ENCODE measurements at places on chromosomes 1 and 21.

- H3K36me3 ChIP-seq, result no peaks in the 10 kb centered on the region
- H3K4me1 ChIP-seq, result no peaks in the 10 kb centered on the region
- H3K4me3 ChIP-seq, result no peak overlapping the region
- peaks cover 6% of the 10 kb centered on the region for H3K27me3 ChIP-seq
- no peak for DNase-seq
These were observed 47.1 kb upstream of the OLIG2 start for GRCh38 chr21:32978331-32979270.

- H3K4me3 ChIP-seq, result no peak within 1 kb of the TSS
- H3K4me1 ChIP-seq, result no peaks in the 10 kb centered on the region
- H3K27me3 ChIP-seq, result peaks cover 3% of the 10 kb centered on the region
- DNase-seq, result no peak
- H3K36me3 ChIP-seq, result no peaks in the 10 kb centered on the region
- H3K27ac ChIP-seq, result no peak within 1 kb of the TSS
These were observed at the start of gene ADGRL4 for GRCh38 chr1:79006564-79006963. Gene ADGRL4 (minus strand): TSS chr1:79006730. CDS start chr1:79006654, 76 bp downstream.

- no peak for DNase-seq
- H3K4me1 ChIP-seq, result no peaks in the 10 kb centered on the region
- H3K27me3 ChIP-seq, result no peaks in the 10 kb centered on the region
- no peak overlapping the region for H3K4me3 ChIP-seq
- H3K36me3 ChIP-seq, result no peaks in the 10 kb centered on the region
These were observed 354.6 kb upstream of the C1orf87 start for GRCh38 chr1:60428127-60428526.

GRCh38 chr1:170893655-170894297, 41.6 kb upstream of the MROH9 start:
- no peaks in the 10 kb centered on the region for H3K4me1 ChIP-seq
- DNase-seq, result no peak
- no peak overlapping the region for H3K4me3 ChIP-seq
- H3K27me3 ChIP-seq, result peaks cover 1% of the 10 kb centered on the region

DNA sequence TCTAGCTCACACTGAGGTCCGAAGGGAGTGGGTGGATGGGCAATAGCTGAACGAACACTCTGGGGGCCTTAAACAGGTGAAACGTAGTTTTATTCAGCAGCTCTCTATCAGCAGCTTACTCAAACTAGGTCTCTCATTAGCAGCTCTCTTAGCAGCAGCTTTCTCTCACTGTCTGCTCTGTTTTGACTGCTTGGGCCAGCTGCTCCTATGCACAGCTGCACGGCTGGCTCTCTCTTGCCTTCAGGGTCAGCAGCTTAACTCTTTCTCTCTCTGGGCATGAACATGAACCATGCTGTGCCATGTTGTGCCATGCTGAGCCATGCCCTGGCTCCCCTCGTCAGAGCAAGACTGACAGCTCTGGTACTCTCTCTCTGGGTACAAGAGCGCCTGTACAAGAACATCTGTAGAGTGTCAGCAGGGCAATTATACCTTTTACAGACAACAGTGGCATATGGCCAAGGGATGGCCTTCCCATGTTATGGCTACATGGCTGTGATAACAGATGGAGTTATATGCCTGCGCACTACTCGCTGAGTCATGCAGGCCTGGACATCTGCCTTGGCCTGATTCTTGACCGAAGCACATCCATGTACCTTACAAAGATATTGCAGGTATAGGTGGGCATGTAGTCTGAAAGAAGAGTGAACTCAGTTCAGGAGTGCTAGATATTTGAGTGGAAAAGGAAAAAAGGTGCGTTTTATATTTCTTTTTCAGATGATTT, 152.4 kb downstream of the LEPR start:
- no peaks in the 10 kb centered on the region for H3K36me3 ChIP-seq
- no peak for DNase-seq
- H3K27me3 ChIP-seq, result no peaks in the 10 kb centered on the region

DNA sequence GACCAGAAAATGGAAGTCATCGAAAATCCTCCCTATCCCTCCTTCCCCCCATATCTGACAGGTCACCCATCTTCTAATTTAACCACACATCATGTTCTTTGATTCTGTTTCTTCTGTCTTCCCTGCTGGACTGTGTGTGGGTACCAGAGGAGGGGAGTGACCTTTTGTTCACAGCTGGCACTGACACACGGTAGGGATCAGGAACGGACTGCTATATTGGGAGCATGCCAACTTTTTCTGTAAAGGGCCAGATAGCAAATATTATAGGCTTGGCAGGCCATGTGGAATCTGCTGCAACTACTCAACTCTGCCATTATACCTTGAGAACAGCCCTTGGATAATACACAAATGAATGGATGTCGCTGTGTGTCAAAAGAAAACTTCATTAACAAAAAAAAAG, 7.5 kb upstream of the TOMM20 start:
- H3K4me3 ChIP-seq, result no peak overlapping the region
- no peaks in the 10 kb centered on the region for H3K27me3 ChIP-seq
- no peak for DNase-seq
- H3K36me3 ChIP-seq, result peaks cover 61% of the 10 kb centered on the region
- no peak overlapping the region for H3K27ac ChIP-seq

DNA sequence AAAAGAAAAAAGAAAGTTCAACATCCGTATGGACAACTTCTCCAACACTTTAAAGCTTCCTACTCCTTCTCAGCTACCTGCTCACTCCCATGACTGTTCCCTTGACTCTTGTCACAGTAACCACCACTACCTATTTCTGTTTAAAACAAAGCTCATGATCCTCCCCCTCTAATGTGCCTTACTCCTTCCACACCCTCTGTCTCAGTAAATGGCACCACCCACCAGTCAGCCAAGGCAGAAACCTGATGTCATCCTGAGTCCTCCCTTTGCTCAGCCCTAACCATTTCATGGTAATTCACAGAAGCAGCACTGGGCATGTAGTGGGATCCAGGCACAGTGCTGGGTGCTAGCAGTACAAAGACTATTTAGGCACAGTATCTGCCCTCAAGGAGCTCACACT, 63.0 kb upstream of the PPM1J start:
- no peak overlapping the region for H3K27ac ChIP-seq
- DNase-seq, result no peak
- no peak overlapping the region for H3K4me3 ChIP-seq
- H3K4me1 ChIP-seq, result no peaks in the 10 kb centered on the region
- H3K36me3 ChIP-seq, result no peaks in the 10 kb centered on the region
- H3K27me3 ChIP-seq, result peaks cover 1% of the 10 kb centered on the region

GRCh38 chr1:206719169-206719839, 34.6 kb downstream of the MAPKAPK2 start:
- no peak overlapping the region for H3K27ac ChIP-seq
- H3K4me3 ChIP-seq, result no peak overlapping the region
- DNase-seq, result no peak
- H3K36me3 ChIP-seq, result peaks cover 5% of the 10 kb centered on the region
- peaks cover 78% of the 10 kb centered on the region for H3K4me1 ChIP-seq

DNA sequence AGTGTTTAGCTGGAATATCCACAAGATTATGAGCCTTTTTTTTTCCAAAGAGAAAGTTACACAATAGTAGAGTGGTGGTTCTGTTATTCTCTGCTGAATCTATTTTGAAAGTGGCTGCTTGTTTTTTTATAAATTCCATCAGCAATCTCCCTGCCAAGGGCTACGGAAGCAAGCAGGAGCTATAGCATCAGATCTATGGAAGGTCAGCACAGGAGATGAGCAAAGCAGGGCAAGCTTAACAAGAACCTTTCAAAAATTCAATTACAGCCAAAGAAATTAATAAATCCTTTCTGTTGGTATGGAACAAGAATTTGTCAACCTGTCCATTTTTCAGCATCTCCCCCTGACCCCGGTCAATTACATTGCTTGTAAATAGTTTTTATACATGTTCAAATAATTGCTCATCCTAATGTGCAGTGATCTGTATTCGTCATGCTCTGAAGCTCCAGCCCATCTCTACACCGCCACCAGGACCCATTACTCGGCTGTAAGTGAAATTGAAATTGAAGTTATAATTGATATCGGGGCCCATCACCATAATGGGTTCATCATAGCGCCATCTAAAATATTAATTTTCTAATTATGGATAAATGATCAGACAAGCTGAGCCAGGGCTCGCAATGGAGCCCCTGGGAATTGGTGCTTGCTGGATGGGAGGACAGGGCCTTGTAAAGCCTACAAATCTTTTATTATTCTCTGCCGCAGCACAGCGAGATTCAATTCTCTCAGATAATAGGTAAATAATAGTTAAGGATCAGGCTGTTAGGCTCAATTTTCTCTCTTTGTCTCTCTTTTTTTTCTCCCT, 215.1 kb downstream of the ATG4C start:
- H3K36me3 ChIP-seq, result no peaks in the 10 kb centered on the region
- no peak for DNase-seq
- no peak overlapping the region for H3K27ac ChIP-seq
- no peak overlapping the region for H3K4me3 ChIP-seq
- peaks cover 2% of the 10 kb centered on the region for H3K27me3 ChIP-seq

GRCh38 chr21:21968810-21969209, 970.6 kb downstream of the NCAM2 start:
- no peak overlapping the region for H3K4me3 ChIP-seq
- DNase-seq, result no peak
- H3K27me3 ChIP-seq, result no peaks in the 10 kb centered on the region
- no peaks in the 10 kb centered on the region for H3K4me1 ChIP-seq
- H3K27ac ChIP-seq, result no peak overlapping the region

- H3K27ac ChIP-seq, result no peak overlapping the region
- H3K4me3 ChIP-seq, result no peak overlapping the region
- H3K36me3 ChIP-seq, result peaks cover 5% of the 10 kb centered on the region
- no peaks in the 10 kb centered on the region for H3K4me1 ChIP-seq
- no peak for DNase-seq
These were observed 18.7 kb downstream of the PSMG1 start for GRCh38 chr21:39164523-39164922.

DNA sequence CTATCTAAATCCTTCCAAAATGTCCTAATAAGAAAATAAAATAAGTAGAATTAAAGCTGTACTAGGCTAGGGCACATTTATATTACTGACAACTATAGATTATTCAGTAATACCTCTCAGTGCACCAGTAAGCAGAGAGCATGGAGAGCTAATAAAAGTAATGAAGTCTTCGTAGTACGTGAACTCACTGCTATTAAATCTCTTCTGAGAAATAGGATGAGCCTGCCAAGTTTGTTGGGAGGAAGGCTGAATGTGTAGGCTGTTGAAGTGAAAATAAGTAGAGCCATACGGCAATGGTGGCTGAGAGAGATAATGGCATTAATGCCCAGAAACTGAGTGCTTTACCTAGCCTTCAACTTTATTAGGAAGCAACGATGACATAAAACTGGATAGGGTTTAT, 73.9 kb upstream of the NR5A2 start:
- DNase-seq, result no peak
- no peak overlapping the region for H3K4me3 ChIP-seq
- H3K4me1 ChIP-seq, result no peaks in the 10 kb centered on the region
- H3K27me3 ChIP-seq, result peaks cover 35% of the 10 kb centered on the region

DNA sequence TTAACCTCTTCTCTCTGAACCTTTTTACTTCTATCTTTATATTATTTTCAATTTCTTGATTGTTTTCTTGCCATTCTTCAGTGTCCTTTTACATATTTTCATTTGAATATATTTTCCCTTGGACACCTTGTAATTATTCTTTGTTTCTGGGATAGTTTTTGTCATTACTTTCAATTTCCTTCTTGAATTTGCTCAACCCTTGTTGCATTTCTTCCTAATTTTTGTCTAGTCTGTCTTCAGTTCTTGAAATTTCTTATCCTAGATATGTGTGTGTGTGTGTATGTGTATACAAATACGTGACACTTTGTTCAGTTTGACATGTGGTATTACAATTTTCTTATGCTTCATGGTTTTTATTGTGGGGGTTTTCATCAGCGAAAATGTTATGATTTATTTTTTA, 1.9 kb upstream of the GALNT2 start:
- peaks cover 5% of the 10 kb centered on the region for H3K27me3 ChIP-seq
- peaks cover 14% of the 10 kb centered on the region for H3K36me3 ChIP-seq
- H3K27ac ChIP-seq, result no peak overlapping the region
- H3K4me1 ChIP-seq, result peaks cover 32% of the 10 kb centered on the region
- no peak for DNase-seq

Measured in activated T-helper 1 cell treated with anti-CD3 and anti-CD28 coated beads, Interleukin-12 subunit alpha, Interleukin-12 subunit beta, Interleukin-2, Interleukin-4 antibody, amounts not matched to agents 30 ng/mL and 10 ng/mL and 1 ng/mL, durations not matched to agents 14 hours and 24 hours and 36 hours (primary cell).